ENCODE measurements at places on chromosomes 6 and 20. TPM values are rescaled to one million over a fixed set of nuclear protein-coding genes. Genes with fewer than 3 reads are reported as not detected.

DNA sequence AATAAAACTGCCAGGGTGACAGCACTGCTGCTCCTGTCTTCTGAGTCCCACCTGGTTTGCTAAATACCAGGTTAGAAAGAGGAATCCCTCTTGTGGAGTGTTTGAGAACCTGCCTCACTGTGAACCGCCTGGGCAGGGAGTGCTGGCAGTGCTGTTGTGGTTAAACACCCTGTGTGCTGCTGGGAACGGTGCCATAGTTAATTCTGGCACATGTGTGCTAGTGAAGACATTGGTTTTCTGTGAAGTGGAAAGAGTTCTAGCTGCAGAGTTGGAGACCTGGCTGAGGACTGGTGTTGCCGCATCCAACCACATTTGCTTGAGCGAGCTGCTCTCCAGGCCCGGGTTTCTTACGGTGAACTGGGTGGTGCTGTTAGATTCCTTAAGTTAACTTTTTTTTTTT is 72.7 kb downstream of the IGF2R start:
- no peak for DNase-seq

- no peak for DNase-seq
Observed at GRCh38 chr20:55597526-55597925, 407.8 kb downstream of the CBLN4 start.

- DNase-seq: no peak
Observed at GRCh38 chr6:166031275-166031674, 136.4 kb downstream of the TBXT start.

DNA sequence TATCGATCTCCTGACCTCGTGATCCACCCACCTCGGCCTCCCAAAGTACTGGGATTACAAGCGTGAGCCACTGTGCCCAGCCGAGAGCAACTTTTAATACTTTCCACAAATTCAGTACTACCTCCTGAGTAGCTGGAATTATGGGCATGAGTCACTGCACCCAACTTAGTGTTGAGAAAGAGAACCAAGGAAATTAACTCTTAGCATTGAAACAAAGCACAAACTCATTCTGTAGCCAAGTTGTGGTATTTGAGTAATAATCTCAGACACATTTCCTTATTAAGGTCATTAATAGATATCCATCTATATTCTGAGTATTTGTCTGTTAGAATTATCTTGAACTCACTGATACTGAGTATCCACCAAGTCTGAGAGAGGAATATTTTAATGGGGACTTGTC is 14.3 kb upstream of the ELOVL2 start:
- no peak for DNase-seq

DNA sequence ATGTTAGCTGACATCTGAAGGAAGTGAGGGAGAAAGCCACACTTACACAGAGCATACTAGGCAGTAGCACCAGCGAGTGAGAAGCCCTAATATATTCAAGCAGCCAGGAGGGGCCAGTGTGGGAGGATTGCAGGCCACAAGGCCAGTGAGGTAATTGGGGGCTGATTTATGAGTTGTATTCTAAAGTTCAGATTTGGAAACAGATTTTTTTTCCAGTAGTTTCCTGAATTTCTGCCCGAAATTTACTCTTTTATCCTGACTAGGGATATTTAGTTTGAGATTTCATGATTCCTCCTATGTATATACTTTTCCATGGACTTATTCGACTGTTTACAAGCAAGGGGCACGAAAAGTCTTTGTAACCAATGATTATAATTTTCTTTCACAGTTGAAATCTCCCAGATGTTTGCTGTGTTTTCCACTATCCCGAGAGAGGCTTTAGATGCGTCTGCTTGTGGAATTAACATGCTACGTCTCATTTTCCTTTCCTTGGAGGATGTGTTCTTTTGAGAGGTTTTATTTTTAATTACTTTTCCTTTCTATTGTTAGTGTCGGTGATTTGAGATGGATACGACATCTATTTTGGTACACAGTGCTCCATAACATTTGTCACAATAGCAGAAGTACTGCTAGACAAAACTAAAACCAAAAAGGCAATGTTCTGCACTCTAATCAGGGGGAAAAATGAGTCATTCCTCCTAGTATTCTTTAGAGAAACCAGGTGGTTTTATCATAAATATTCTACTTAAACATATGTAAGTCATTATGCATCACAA is 356.3 kb upstream of the HSF2 start:
- DNase-seq: no peak

The SEMG1 gene
- total RNA-seq: not detected

DNA sequence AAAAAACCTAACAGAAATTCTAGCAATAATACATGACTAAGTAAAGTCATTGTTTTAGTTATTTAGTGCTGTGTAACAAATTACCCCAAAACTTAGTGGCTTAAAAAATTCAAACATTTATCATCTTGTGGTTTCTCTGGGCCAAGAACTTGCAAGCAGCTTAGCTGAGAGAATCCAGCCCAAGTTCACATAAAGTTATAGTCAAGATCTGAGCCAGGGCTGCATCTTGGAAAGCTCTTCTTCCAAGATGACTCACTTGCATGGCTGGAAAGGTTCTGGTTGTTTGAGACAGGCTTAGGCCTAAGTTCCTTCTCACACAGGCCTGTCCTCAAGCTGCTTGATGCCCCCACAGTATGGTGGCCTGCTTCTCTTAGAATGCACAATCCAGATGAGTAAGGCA is 217.8 kb upstream of the TSHZ2 start:
- DNase-seq: no peak

DNA sequence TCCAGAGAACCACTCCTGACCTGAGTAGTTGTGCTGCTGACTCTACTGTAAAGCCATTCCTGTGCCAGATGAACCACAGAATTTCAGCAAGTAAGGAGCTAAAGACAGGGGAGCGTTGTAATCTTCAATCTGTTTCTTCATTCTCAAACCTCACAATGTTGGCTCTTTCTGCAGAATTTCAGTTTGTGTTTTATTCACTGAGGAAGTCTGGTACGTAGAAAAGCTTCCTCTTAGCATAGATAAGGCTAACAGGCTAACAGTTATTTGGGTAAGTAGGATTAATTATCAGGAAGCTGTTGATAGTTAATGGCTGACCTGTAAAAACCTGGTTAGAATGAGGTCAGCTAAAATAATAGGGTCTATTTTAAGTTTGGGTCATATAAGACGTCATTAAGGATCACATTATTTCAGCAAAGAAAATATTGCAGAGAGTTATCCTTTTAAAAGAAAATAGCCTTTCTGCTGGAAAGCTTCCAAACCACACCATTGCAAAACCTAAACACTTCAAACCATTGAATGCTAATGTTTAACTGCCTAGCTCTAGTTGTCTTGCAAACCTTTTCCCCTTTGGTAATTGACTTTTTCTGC is 14.1 kb upstream of the TENT5A start:
- DNase-seq: peak; percentile 63

GRCh38 chr6:57002197-57002596 is 44.3 kb upstream of the KIAA1586 start:
- DNase-seq: no peak

DNA sequence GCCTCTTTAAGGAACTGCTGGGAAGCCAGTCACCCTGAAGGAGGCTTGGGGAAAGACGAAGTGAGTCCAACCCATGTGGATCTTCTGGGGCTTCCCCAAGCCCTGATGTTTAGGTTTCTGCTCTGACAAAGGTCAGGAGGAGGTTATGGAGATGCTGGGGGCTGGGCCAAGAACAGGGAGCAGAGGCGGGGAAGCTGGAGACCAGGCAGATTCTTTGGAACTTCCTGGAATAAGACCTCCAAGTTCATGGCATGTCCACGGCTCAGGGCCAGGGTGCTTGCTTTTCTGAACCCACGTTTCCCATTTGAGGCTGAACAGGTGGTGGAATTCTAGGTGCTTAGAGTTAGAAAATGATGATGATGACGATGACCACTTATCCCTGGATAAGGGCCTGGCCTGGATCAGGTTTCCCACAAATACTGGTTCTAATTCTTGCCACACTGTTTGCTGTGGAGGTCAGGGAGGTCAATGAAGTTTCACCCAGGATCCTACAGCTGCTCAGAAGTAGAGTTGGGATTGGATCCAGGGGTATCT is 30.0 kb upstream of the TGM2 start:
- no peak for DNase-seq

The LINC00237 gene
- total RNA-seq: not detected
